ENCODE measurements at places on chromosomes 4 and X. TPM values are rescaled to one million over a fixed set of nuclear protein-coding genes. Genes with fewer than 3 reads are reported as not detected.
A peak's percentile ranks its signal among the peaks of the same experiment; 100 is the strongest.

The MAGEA1 gene
- total RNA-seq, result not detected

The APEX2 gene
- 6.6 TPM for total RNA-seq

The SMPX gene
- total RNA-seq, result 651 TPM

The TCEANC gene
- 3.7 TPM for total RNA-seq

The GLRA2 gene
- not detected for total RNA-seq

The ESX1 gene
- not detected for total RNA-seq

The ABCD1 gene
- 18.0 TPM for total RNA-seq

The UGT2B7 gene
- not detected for total RNA-seq

The PFKFB1 gene
- total RNA-seq, result not detected

The USP17L29 gene
- not detected for total RNA-seq

The SPATA4 gene
- total RNA-seq, result 0.28 TPM

The PLK4 gene
- total RNA-seq, result not detected

The ASB5 gene
- total RNA-seq, result 0.90 TPM

The HOPX gene
- 7.8 TPM for total RNA-seq

- no peaks in the 10 kb centered on the region for H3K36me3 ChIP-seq
- no peak overlapping the region for H3K4me3 ChIP-seq
- no peak for DNase-seq
- no peak overlapping the region for H3K27ac ChIP-seq
- H3K4me1 ChIP-seq, result no peaks in the 10 kb centered on the region
- no peaks in the 10 kb centered on the region for H3K27me3 ChIP-seq
These were observed 78.3 kb downstream of the SLC4A4 start for GRCh38 chr4:71417150-71417549.

DNA sequence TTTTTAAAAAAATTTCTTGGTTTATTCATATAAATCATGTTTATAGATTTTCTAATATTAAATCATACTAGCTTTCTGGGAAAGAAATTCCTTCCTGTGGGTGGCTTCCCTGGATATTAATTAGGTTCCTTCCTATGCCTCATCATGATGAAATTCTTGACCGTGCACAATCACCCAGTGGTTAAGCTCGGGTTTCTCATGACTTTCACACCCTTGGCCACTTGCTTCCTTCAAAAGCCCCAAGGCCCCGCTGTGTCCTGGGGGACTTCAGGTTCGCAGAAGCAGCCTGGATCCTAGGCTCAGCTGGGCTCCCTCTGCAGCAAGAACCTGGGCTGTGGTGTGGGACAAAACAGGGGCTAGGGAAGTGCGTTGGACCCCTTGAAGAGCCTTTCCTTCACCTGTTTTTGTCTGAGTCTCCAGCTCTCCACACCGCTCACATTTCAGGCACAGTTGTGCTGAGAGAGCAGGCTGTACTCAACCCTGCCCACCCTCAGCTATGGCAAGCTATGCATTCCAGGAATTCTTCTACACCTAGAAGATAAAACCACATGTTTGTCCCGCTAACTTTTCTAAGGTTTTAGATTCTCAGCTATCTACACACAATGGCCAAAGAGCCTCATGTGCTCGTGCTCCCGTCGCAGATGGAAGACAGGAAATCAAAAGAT, 48.9 kb upstream of the TMSB15B start:
- no peaks in the 10 kb centered on the region for H3K36me3 ChIP-seq
- H3K27ac ChIP-seq, result no peak overlapping the region
- no peaks in the 10 kb centered on the region for H3K4me1 ChIP-seq
- no peaks in the 10 kb centered on the region for H3K27me3 ChIP-seq
- no peak overlapping the region for H3K4me3 ChIP-seq

- no peaks in the 10 kb centered on the region for H3K4me1 ChIP-seq
- H3K36me3 ChIP-seq, result no peaks in the 10 kb centered on the region
- H3K27me3 ChIP-seq, result no peaks in the 10 kb centered on the region
- no peak for DNase-seq
- no peak overlapping the region for H3K4me3 ChIP-seq
These were observed 147.7 kb upstream of the GYPA start for GRCh38 chr4:144288011-144288903.

DNA sequence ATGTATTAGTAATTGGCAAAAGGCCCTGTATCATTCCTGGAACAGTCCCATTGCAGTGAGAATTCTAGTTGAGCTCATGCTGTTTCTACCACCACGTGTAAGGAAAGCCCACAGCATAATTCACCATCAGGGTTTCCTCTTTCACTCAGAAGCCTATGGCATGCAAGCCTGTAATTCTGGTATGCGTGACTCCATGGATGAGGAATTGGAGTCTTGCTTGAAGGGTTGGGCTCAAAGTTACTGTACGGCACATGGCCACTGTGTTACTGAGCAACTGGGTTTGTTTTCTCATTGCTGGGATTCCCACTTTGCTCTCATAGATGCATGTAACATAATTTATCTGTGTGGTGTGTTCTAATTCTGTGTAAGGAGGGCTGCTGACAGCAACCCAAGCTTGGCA, 132.3 kb upstream of the NR3C2 start:
- no peaks in the 10 kb centered on the region for H3K4me1 ChIP-seq
- no peak overlapping the region for H3K4me3 ChIP-seq
- no peak overlapping the region for H3K27ac ChIP-seq
- no peaks in the 10 kb centered on the region for H3K36me3 ChIP-seq
- no peaks in the 10 kb centered on the region for H3K27me3 ChIP-seq
- no peak for DNase-seq

GRCh38 chrX:114462266-114462665, 121.6 kb upstream of the HTR2C start:
- H3K4me3 ChIP-seq, result no peak overlapping the region
- no peaks in the 10 kb centered on the region for H3K27me3 ChIP-seq
- no peaks in the 10 kb centered on the region for H3K36me3 ChIP-seq
- no peak overlapping the region for H3K27ac ChIP-seq

DNA sequence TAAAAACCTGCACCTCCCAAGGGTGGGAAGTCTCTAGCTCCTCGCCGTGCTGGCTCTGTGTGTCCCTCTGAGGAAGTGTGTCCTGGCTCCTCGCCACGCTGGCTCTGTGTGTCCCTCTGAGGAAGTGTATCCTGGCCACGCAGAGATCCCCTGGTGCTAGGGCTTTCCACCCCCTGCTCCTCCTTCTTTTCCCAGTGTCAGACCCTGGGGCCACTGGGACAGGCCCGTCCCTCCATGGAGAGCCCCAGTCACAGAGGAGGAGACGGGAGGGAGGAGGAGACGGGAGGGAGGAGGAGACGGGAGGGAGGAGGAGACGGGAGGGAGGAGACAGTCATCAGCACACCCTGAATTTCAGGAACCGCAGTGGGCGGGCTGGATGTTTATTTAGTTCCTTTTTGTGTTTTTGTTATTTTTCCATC, 53.8 kb upstream of the HGFAC start:
- H3K4me3 ChIP-seq, result peak overlapping the region; percentile 35
- no peaks in the 10 kb centered on the region for H3K36me3 ChIP-seq
- peak overlapping the region; percentile 70 for H3K27ac ChIP-seq
- no peaks in the 10 kb centered on the region for H3K27me3 ChIP-seq
- peak; percentile 89 for DNase-seq
- no peaks in the 10 kb centered on the region for H3K4me1 ChIP-seq

- no peaks in the 10 kb centered on the region for H3K36me3 ChIP-seq
- no peak overlapping the region for H3K4me3 ChIP-seq
- H3K27me3 ChIP-seq, result no peaks in the 10 kb centered on the region
- peaks cover 11% of the 10 kb centered on the region for H3K4me1 ChIP-seq
- no peak overlapping the region for H3K27ac ChIP-seq
These were observed 5.8 kb upstream of the CDKN2AIP start for GRCh38 chr4:183438458-183439113.

DNA sequence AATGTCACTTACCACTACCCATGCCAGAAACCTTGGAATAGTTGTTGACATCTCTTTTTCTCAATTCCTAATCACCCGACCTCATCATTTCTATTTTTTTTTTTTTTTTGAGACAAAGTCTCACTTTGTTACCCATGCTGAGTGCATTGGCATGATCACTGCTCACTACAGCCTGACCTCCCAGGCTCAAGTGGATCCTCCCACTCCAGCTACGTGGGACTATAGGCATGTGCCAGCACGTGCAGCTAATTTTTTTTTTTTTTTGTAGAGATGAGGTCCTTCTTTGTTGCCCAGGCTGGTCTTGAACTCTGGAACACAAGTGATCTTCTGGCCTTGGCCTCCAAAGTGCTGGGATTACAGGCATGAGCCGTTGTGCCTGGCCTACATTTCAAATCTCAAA, 12.0 kb downstream of the KDM6A start:
- no peak overlapping the region for H3K27ac ChIP-seq
- no peak for DNase-seq
- no peaks in the 10 kb centered on the region for H3K36me3 ChIP-seq
- H3K4me3 ChIP-seq, result no peak overlapping the region
- peaks cover 21% of the 10 kb centered on the region for H3K4me1 ChIP-seq

GRCh38 chr4:34619531-34620162, 1624.7 kb downstream of the ARAP2 start:
- H3K4me1 ChIP-seq, result no peaks in the 10 kb centered on the region
- H3K4me3 ChIP-seq, result no peak overlapping the region
- no peaks in the 10 kb centered on the region for H3K27me3 ChIP-seq
- no peak overlapping the region for H3K27ac ChIP-seq

DNA sequence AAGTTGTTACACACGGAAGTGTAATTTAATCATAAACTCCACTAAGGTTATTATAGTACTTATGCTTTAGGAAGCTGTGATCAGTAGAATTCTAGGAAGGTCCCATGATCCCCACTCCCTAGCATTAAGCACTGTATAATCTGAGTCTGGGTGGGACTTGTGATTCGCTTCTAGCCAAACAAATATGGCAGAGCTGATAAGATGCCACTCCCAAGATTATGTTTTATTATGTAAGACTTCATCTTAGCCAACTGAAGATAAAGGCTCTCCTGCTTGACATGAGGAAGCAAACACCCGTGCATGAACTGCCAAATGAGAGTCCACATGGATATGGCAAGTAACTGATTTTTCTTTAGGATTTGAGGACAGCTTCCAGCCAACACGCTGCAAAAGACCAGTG, 186.4 kb upstream of the NDST3 start:
- H3K4me1 ChIP-seq, result no peaks in the 10 kb centered on the region
- H3K36me3 ChIP-seq, result no peaks in the 10 kb centered on the region
- no peak for DNase-seq
- H3K27ac ChIP-seq, result no peak overlapping the region
- H3K27me3 ChIP-seq, result no peaks in the 10 kb centered on the region

DNA sequence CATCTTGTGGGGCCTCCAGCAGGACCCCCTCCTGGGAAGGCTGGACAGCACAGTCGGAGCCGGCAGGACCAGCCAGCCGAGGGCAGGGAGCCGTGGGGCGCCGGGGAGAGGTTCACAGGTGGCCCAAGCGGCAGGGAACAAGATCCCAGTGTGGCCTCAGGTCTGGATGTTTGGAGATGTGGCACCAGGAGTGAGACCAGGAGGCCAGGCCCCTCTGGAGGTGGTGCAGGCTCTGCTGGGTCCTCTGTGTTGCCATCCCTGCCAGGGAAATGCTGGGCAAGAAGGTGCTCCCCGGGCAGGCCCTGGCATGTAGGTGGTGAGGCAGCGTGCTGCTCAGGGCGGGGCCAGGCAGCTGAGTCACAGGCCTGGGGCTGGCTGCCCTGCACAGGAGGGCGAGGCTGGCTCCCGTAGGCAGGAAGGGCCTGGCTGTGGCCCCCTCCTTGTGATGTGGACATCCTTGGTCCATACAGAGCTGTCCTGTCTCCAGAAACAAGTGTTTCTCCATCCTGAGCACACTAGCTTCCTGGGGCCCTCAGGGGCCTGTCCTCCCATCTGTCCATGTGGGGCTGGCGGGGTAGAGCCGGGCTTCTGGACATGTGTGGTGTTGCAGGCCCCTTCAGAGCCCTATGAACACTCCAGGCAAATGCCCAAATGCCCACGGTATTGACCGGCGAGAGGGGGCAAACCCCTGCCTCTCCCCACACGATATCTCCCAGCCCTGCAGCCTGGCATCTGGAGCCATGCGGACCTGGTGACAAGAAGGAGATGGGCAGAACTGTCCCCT, 4.8 kb upstream of the HGFAC start:
- no peak overlapping the region for H3K27ac ChIP-seq
- H3K4me3 ChIP-seq, result no peak overlapping the region
- DNase-seq, result no peak

- no peaks in the 10 kb centered on the region for H3K27me3 ChIP-seq
- H3K27ac ChIP-seq, result no peak overlapping the region
- H3K4me1 ChIP-seq, result peaks cover 15% of the 10 kb centered on the region
- H3K4me3 ChIP-seq, result no peak overlapping the region
- H3K36me3 ChIP-seq, result no peaks in the 10 kb centered on the region
These were observed 40.2 kb upstream of the HGFAC start for GRCh38 chr4:3401436-3402171.

GRCh38 chr4:133186210-133186609, 37.1 kb downstream of the PCDH10 start:
- no peaks in the 10 kb centered on the region for H3K27me3 ChIP-seq
- H3K4me3 ChIP-seq, result no peak overlapping the region
- no peaks in the 10 kb centered on the region for H3K36me3 ChIP-seq
- no peak overlapping the region for H3K27ac ChIP-seq
- H3K4me1 ChIP-seq, result no peaks in the 10 kb centered on the region

DNA sequence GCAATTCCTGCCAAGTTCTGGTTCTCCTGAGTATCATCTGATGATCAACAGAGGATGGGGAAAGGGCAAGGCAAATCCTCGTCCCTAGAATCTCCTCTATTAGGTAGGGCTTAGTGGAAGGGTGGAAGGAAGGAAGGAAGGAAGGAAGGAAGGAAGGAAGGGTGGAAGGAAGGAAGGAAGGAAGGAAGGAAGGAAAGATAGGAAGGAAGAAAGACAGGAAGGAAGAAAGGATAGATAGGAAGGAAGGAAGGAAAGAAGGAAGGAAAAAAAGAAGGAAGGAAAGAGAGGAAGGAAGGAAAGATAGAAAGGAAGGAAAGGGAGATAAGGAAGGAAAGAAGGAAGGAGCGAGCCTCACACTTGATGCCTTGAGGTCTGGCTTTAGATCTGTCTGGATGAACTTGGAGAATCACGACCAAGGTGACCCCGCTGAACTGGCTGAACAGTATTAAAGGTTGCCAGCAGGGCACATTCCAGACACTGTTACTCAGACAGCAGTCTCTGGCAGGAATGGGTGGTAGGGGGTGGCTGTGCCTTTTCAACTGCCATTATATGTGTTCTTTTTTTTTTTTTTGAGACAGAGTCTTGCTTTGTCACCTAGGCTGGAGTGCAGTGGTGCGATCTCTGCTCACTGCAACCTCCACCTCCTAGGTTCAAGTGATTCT, 57.1 kb downstream of the MAP7D2 start:
- no peaks in the 10 kb centered on the region for H3K4me1 ChIP-seq
- no peak overlapping the region for H3K27ac ChIP-seq
- no peaks in the 10 kb centered on the region for H3K27me3 ChIP-seq
- H3K36me3 ChIP-seq, result no peaks in the 10 kb centered on the region
- no peak overlapping the region for H3K4me3 ChIP-seq

DNA sequence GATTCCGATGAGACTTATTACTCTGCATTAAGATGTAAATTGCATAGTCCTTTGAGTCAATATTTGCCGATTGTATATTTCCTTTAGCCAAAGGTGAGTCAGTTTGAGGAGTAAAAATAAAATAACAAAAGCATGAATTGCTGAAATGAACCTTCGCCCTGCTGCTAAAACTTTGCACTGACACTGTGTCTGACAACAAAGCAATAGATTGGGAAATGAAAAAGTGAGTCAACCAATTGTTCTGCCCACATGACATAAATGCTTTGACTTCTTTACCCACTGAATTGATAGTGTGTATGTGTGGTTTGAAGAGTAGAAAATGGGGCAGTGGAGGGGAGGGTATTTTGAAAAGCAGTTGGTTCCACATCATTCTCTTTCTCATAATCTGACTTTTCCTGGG, 88.4 kb upstream of the AFF2 start:
- H3K4me3 ChIP-seq, result no peak overlapping the region
- H3K27ac ChIP-seq, result no peak overlapping the region
- H3K36me3 ChIP-seq, result no peaks in the 10 kb centered on the region
- no peaks in the 10 kb centered on the region for H3K27me3 ChIP-seq
- DNase-seq, result no peak

Measured in right atrium auricular region (tissue), 2 donors.